ENCODE measurements at places on chromosomes 6 and 20. TPM values are rescaled to one million over a fixed set of nuclear protein-coding genes. Genes with fewer than 3 reads are reported as not detected.

DNA sequence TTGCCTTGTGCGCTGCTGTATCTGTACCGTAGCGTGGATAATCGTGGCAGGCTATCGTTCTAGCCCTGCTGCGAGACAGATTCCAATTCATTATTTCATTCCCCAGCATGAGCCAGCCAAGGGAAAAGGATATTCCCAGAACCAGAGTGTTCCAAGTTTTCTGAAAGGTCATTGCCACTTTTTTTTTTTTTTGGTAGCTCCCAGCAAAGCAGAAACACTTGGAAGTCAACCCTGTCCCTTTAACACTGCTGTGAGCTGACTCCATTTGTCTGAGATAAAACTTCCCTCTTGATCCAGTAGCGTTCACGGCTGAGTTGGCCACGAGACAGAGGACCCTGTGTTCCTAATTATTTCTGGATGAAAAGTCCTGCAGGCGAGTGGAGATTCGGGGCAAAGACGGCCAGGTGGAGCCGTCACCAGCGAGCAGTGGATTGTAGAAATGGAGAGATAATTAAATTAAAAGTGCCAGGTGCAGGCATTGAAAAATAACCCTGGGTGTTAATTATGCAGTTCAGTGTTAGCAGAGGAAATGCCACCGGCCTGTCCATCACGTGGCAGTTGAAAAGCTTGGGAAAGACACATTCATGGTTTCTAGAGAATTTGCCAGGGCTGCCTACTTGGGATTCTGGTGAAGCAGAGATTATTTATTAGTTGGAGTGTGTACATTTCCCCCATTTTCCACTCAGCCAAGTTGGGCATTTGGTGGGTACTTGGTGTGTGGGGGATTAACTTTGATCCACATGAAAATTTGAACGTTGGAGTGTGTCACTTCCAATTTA is 164.2 kb downstream of the SLC24A3 start:
- no peak for DNase-seq

DNA sequence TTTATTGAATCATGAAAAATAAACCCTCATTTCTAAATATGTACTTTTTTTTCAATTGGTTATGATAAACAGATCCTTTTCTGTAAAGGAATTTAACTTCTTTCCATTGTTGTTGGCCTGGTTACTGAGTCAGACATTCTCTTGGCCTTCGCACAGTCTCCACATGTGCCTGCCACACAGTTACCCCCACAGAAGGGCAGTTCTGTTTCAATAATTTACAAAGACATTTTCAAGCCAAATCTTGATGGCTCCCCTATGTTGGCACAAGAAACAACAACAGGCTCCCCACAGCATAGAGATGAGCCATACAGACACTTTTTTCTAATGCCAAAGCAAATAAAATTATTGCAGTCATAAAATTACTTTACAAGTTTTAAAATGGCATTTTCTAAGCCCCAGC is 55.6 kb upstream of the BEND6 start:
- no peak for DNase-seq

GRCh38 chr6:117303323-117303722 is 38.0 kb downstream of the VGLL2 start:
- no peak for DNase-seq

- no peak for DNase-seq
Observed at GRCh38 chr6:14082771-14083170, 34.8 kb upstream of the CD83 start.

DNA sequence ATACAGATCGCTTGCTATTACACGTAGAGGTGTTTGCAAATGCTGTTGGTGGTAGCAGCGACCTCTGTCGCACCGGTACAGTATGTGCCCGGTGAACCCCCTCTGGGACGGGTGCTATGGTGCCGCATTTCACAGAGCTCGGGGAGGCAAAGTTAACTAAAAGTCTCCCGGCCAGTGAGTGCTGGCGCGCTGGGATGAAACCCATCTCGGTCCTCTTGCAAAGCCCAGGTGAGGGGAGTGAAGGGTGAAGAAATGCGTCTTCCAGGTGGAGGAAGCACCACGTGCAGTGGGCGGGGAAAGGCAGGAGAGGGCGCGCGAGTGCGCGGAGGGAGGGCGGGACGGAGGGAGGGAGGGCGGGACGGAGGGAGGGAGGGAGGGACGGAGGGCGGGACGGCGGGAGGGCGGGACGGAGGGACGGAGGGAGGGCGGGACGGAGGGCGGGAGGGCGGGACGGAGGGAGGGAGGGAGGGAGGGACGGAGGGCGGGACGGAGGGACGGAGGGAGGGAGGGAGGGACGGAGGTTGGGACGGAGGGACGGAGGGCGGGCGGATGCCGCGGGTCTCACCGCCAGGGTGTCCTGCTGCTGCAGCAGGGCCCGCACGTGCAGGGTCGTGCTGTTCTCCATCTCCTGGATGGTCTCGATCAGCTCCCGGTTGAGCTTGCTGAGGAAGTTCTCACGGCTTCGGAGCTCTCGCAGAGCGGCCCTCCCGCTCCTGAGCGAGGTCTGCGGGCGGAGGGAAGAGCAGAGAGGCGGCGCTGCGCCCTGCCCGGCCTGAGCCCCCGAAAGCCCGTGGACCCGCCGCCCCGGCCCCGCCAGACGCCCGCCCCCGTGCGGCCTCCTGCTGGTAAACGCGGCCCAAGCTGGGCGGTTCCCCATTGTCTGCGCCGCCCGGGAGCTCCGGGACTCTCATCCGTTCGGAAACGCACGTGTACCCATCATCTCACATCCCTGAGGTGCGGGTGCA is 11.7 kb downstream of the C20orf96 start:
- DNase-seq, result no peak

GRCh38 chr20:64040231-64041039 is 4.5 kb downstream of the C20orf204 start:
- DNase-seq, result peak; percentile 65

GRCh38 chr6:127397729-127398630 is 54.6 kb upstream of the ECHDC1 start:
- no peak for DNase-seq

DNA sequence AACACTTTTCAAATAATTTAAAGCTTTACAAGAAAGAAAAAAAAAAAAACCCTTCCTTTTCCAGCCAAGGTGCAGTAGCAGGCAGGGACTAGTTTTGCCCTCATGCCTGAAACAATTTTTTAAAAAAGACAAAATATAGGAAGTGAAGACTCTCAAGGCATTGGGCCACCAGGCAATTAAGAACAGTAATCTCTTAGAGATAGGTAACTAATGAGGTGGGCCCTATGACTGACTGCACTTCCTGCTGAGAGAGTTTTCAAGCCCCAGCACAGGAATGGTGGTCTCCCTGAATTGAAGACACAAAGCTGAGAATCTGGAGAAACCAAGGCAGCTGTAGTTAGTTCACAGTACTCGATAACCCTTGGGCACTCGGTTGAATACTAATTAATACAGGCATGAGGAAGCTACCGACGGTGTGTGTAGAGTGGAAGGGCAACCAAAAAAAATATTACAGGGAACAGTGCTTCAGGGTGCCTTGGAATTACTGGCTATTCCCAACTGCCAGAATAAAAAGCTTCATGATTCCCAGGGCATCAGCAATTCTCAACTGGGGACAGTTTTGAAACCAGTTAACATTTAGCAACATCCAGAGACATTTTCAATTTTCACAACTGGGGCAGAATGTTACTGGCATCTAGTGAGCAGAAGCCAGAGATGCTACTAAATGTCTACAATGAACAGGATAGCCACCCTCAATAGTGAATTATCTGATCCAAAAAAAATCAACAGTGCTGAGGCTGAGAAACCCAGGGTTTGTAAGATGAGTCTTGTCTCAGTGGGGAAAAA is 36.0 kb upstream of the PLN start:
- DNase-seq, result no peak

DNA sequence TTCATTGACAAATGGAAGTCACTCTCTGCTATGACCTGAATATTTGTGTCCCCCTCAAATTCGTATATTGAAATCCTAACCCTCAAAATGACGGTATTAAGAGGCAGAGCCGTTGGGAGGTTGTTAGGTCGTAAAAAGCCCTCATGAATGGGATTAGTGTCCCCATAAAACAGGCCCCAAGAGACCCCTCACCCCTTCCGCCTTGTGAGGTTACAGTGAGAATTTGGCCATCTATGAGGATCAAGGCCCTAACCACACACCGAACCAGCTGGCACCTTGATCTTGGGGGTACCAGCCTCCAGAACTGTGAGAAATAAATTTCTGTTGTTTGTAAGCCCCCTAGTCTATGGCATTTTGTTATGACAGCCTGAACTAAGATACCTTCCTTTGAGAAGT is 52.5 kb upstream of the SLC22A16 start:
- DNase-seq, result no peak

DNA sequence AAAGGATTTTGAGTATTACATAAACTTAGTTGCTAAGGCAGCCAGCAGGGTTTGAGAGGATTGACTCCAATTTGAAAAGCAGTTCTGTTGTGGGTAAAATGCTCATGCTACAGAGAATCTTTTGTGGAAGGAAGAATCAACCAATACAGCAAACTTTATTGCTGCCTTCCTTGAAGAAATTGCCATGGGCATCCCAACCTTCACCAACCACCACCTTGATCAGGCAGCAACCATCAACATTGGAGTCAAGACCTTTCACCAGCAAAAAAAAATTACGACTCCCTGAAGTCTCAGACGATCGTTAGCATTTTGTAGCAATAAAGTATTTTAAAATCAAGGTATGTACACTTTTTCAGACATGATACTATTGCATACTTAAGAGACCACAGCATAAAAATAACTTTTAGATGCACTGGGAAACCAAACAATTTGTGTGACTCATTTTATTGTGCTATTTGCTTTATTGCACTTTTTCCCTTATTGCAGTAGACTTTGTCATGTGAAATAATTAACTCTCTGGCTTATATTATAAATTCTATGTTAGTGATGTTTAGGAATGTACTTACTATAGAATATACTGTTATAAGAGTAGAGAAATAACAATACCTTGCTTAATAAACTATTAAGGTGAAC is 390.8 kb downstream of the CDKAL1 start:
- no peak for DNase-seq

DNA sequence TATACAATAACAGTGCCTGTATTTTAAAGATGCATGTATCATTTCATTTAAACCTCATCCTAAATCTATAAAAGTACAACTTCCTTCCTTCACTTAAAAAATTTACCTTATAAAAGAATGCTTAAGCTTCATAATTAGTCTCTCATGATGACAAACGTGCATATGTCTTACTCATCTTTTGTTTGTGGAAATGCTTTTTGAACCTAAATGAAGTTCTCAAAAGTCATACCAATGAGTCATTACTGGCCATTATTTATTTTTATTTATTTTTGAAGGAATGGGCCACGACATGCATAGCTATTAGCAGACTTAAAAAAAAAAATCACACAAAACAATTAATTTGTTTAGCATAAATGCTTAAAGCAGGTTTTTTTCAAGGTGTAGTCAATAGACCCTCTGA is 3.7 kb downstream of the TFB1M start:
- DNase-seq, result no peak

DNA sequence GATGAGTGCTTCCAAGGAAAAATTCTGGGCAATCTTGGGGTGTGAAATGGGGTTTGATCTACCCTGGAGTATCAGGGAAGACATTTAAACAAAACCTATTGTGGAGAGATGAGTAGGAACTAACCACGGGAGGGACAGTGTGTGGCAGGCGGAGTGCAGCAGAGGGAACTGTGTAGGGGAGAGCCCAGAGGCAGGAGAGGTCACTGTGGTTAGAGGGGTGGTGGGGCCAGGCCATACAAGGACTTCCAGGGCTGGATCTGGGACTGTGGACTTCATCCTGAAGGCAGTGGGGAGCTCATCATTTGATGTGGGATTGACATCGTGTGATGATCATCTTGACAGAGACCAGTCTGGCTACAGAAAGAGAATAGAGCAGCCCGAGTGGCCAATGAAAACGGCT is 89.0 kb downstream of the TOX2 start:
- peak; percentile 29 for DNase-seq

DNA sequence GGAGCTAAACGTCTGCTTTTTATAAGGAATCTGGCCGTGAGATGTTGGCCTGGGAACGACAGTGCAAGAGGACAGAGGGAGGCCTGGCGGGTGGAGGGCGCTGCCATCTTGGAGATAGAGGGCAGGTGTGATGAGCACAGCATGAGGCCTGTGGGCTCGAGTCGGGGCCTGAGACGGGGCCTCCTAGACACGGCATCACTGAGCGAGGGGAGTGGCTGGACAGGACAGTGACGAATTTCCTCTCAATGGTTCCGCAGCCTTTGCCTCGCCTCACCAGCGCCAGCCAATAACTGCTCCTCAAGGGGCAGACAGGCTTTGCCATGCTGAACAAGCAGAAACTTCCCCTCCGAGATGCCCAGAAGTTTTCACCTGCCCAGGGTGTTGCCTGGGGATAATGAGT is 376.7 kb downstream of the THBS2 start:
- no peak for DNase-seq

DNA sequence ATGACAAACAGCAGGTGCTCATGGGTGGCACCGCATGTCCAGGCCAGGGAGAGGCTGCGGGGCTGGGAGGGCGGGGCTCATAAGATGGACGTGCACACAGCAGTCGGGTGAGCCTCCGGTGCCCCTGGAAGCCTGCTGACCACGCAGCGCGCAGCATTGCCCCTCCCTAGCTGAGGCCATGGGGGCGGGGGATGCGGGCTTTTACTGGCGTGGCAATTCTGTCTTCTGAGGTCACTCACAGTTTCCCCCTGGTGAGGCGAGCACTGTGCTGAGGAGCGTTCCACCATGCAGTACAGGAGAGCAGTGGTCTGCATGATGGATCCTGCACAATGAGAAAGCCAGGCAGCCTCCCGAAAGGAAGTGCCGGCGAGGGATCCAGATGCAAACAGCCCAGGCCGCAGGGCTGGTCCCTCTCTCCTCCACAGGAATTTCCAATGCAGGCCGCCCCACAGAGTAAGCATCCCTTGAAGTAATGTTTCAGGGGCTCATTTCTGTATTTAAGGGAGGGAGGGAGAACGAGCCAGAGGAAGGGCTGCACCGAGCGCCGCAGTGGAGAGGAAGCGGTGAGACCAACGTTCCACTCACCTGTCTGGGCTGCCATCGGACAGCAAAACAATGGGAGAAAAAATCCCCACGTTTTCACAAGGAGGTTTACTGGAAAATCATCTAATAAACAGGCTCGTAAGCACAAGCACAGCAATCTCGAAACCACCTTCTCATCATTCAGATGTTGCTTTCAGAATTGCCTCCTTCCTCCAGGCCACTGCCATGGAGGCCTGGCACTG is 56.0 kb downstream of the IRF4 start:
- DNase-seq, result no peak

SPDEF gene
- 45.9 TPM for total RNA-seq

NECAB3 gene
- 20.0 TPM for total RNA-seq

DNA sequence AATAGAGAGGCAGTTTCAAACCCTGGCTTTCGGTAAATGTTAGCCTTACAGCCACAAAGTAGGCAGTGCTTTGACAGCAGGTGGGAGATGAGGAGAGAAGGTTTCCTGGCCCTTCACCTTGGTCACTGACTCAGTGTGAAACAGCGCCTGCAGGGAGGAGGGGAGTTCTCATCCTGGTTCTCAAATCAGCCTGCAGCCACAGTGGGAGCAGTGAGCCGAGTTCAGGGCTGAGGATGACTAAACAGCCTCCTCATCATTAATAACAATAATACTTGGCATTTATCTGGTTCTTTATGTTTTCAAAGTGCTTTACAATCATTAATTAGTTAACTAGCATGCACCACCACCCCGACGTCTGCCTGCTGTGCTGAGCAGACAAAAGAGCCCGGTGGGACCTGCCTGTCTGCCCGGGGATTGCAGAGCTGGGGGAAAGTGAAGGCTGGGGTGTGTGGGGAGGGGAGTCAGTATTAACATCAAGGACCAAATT is 59.6 kb downstream of the PRDM1 start:
- no peak for DNase-seq

GRCh38 chr20:41837669-41838224 is 219.6 kb upstream of the CHD6 start:
- no peak for DNase-seq

ELOVL2 gene
- 0.17 TPM for total RNA-seq

- no peak for DNase-seq
Observed at GRCh38 chr20:38519426-38519825, 46.8 kb downstream of the RALGAPB start.

GRCh38 chr6:44386364-44386928 is 1.1 kb upstream of the CDC5L start:
- DNase-seq, result peak; percentile 71

IP6K3 gene
- total RNA-seq, result 0.51 TPM

Data from suprapubic skin (tissue), 4 donors.